NCI-H526 treated with DMSO at 0.1 percent for 48 hours (cell line): ENCODE measurements at places on chromosomes 3 and 15.

DNA sequence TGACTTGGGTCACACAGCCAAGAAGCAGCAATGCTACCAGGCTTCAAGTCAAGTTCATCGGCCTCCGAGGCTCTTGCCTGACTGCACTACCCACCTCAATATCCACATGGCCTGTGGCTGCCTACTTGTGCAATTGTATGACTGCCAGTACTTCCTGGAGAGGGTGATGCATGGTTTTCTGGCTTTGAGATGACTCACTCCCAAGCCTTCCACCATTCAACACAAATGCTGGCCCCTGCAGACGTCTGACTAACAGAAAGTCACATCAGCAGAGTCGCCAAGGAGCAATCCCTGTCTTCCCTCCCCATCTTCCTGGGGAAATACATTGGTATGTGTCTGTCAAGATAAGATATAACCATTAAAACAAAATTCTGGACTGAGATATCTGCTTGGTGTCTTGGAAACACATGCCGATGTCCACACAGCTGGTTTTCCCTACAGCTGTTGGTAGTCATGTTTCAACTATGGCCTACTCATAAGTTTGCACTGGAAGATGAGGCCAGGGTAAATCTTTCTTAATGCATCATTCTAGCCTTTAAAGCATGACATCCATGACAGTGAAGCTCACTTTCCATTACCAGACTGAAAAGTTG lies 79.6 kb upstream of the SPATA12 start:
- no peak for DNase-seq

DNA sequence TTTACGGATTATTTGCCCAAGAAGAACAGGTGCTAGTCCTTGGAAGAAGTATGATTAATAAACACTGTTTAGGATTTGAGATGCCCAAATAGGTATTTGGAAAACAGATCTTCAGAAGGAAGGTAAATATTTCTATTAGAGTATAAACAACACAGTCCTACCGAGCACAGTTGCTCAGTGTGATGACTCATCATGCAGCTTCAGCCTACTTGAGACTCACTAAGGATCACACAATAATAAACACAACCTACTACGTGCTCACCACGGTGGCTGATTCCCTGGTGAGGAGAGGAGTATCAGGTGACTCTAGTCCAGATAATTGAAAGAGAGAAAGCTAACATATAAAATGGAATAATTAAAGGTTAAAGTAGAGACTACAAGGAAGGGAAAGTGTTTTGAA lies 72.0 kb downstream of the PDZRN3 start:
- no peak for DNase-seq

- DNase-seq = no peak
Observed at GRCh38 chr3:64681827-64682226, 6.0 kb downstream of the ADAMTS9 start.

DNA sequence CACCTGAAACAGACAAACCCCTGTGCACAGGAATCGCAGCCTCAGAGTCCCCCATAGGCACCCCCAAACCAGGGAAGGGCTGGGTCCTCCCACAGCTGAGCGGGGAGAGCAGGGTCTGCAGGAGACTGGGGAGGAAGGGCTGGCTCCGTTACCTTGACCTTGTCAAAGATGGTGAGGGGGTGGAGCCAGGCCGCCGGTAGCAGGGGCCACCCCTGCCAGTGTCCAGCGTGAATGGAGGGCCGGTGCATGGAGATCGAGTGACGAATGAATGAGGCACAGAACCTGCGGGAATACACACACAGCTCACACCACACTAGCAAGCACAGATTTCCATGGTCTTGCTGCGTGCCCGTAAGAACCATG lies 102.2 kb downstream of the TMEM266 start:
- no peak for DNase-seq

GRCh38 chr3:124791639-124792151 lies 61.4 kb downstream of the UMPS start:
- DNase-seq = no peak

- DNase-seq = no peak
Observed at GRCh38 chr3:59938828-59939227, 889.0 kb upstream of the CFAP20DC start.
